ENCODE measurements at places on chromosomes 16 and 17.

- DNase-seq = no peak
Measured at GRCh38 chr17:69231521-69231920, 2.9 kb upstream of the ABCA10 start.

GRCh38 chr16:13012601-13013000 is 111.2 kb downstream of the SHISA9 start:
- DNase-seq = no peak

GRCh38 chr17:8249621-8250500 is 772 bp downstream of the PFAS start:
- no peak for DNase-seq

DNA sequence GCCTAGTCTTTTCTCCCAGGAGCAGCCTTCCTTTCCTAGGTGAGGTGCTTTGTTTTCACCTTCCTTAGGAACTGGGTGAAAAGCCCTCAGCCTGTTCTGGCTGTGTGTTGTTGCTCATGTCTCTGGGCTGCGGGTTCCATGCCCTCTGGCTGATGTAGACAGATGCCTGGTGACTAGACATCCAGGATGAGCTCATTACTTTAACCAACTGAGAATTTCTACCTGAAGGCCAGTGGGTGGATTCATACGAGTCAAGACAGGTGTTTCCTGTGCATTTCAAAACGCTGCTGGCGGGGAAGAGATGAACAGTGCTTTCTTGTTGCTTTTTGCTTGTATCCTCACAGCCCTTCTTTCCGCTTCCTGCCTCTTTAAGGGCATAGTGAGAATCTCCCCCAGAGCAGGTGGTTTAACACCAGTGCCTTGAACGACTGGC is 22.3 kb downstream of the SAP30BP start:
- DNase-seq = peak; percentile 75

- no peak for DNase-seq
Measured at GRCh38 chr17:66795486-66795885, 39.4 kb upstream of the CACNG5 start.

DNA sequence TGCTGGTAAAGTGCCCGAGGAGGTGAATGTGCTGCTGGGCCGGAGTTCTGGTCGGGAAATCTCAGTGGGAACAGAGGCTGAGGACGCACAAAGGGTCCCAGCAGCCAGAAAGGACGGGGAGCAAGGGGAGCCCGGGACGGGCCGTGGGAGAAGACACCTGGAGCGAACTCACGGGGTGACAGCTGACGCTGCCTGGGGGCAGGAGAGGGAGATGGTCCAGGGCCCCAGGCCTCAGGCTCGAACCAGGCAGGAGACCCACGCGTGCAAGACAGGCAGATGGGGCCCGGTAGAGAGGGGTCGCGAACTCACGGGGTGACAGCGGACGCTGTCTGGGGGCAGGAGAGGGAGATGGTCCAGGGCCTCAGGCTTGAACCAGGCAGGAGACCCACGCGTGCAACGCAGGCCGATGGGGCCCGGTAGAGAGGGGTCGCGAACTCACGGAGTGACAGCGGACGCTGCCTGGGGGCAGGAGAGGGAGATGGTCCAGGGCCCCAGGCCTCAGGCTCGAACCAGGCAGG is 72.9 kb downstream of the METRNL start:
- no peak for DNase-seq

Measured in GM12864 (cell line).